BJ (cell line): ENCODE measurements at places on chromosomes 1 and 21.

DNA sequence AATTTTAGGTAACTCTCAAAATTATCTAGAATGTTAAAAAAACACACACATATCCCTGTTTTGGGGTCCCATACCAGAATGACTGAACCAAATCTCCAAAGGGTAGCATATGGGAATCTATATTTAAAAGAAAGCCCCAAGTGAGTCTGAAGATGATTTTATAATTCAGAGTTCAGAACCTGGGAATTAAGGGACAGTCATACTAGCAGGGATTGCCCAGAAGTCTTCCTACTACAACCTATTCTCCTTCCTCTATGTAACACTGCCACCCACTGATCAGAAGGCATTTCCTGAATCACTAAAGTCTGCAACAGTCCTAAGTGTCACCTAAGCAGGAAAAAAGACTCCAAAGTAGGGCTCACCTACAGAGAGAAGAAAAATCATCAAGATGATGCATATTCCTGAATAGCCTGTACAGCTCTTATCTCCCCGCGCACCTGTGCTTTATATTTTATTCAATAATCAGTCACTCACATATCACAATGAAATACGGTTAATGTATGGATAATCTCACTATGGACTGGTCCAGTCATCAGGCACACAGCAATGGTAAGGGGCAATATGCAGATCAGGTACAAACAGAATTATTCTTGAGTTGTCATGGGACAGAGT is 4.9 kb downstream of the RGS1 start:
- no peak for DNase-seq

GRCh38 chr1:201717286-201717685 is 111.7 kb upstream of the IPO9 start:
- no peak for DNase-seq

DNA sequence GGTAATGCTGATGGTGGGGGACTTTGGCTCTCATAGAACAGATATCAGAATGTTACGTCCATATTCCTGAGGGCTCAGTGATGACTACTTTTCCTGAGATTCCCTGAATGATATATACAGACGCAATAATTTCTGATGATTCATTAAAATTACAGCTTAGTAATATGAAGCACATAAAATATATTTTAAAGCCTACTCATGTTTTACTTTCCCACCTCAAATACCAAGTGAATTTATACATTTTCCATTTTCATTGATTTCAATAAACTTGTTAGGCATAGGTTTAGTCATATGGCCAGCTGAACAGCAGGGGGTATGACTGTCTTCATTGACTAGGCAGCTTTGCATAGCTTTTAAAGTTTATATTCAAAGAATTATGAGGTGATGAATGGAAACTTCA is 26.2 kb upstream of the PDC start:
- no peak for DNase-seq

- no peak for DNase-seq
These were observed 166.4 kb downstream of the TRABD2B start for GRCh38 chr1:47830641-47831333.

DNA sequence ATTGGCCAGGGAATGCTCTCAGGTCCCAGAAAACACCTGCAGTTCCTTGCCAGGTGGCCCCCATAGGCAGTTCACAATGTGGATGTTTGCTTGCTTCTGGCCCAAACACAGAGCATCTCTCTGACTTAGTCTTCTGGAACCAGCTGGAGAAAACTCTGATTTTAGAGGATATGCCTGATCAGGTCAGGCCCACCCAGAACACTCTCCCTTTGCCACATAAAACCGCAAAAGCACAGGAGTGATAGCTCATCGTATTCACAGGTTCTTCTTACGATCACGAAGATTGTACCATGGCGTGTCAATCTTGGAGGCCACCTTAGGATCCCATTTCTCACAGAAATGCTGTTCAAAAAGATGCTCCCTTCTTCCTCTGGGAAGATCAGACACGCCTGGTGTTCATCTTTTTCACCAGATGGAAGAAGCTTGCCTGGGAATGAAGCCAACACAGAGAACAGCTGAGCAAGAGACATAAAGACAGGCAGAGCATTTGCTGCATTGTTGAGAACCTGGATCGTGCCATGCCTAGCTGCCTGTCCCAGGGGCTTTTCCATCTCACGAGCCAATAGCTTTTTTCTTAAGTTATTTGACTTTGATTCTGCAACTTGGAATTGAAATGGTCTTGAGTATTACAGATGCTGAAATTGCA is 11.6 kb upstream of the CD247 start:
- DNase-seq: no peak

GRCh38 chr21:43734928-43735229 is 15.9 kb downstream of the PDXK start:
- DNase-seq: no peak

- DNase-seq: no peak
These were observed 29.8 kb downstream of the SOAT1 start for GRCh38 chr1:179323436-179323835.

DNA sequence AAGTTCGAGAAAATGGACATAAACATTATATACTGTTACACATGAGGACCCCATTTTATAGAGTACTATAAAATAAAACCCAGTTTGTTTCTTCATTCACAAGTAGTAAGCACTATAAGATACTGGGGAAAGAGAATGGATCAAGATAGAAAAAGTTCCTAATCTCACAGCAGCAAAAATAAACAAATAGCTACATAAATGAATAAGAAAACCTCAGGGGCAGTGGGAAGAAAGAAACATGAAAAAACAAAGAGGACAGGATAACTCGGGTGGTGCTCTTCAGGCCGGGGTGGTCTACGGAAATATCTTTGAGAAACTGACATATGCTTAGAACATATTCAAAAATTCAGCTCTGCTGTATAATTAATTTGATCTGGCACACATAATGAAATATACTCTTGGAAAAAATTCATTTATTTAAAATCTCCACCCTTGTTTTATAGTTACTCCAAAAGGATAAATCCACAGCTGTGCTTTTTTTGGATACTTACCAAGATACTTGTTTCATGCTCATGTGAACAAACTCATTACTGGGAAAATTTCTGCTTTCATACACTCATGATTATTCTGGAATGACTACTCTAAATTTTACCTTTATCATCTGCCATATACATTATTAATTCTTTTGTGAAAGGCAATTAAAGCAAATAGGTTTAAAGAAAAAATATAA is 20.0 kb downstream of the CEP170 start:
- DNase-seq: no peak

DNA sequence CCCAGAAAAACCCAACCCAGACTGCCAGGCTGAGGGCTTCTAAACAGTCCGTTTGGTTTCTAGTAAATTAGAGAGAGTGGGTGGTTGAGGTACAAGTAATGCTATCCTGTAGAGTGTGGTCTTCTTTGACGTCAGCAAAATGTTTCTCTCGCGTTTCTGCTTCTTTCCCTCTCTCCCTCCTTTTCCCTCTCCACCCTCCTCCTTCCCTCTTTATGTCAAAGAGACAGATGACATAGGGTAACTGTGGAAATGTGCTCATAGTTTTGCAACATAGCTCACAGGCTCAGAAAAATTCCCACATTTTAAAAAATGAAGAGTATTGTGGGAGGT is 158.3 kb downstream of the TOMM20 start:
- no peak for DNase-seq

- DNase-seq: no peak
These were observed 156.2 kb downstream of the AKT3 start for GRCh38 chr1:243693800-243694199.

- no peak for DNase-seq
These were observed 24.0 kb downstream of the MTOR start for GRCh38 chr1:11238311-11238710.

DNA sequence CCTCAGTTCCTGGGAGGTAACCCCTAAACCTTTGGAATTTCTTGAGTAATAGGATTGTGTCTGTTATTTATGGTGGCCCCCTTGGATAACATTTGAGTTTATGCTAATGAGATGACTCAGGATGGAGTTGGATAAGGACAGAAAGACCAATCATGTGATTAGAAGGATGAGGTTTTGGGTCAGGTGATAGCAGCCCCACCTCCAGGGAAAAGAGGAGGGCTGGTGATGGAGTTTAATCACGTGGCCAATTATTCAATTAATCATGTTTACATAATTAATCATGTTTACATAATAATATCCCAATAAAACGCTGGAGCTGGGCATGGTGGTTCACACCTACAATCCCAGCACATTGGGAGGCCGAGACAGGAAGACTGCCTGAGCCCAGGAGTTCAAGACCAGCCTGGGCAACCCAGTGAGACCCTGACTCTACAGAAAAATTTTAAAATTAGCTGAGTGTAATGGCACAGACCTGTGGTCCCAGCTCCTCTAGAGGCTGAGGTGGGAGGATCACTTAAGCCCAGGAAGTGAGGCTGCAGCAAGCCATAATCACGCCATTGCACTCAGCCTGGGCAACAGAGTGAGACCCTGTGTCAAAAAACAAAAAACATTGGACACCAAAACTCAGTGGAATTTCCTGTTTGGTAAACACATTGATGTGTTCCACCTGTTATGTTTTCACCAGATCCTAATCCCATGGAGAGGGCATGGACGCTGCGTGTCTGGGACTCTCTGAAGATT is 73.3 kb downstream of the NUP210L start:
- no peak for DNase-seq

GRCh38 chr1:64505944-64506655 is 36.2 kb downstream of the CACHD1 start:
- DNase-seq: no peak

DNA sequence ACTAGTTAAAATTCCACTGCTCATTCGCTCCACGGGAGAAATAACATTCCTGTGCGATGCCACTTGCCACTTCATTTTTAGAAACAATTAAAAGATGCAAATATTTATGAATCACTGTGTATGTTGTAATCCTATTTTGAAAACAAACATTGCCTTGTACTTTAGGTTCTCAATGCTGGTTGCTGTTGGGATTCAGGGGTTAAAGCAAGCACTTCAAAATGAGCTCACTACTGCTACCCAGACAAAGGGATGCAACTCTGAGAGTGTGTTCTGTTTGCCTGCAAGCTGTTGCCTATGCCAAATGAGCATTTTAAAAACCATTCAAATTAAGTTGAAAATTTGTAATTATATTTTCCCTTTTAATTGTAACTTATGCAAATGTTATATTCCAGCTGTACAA is 87.5 kb downstream of the RWDD3 start:
- DNase-seq: no peak

DNA sequence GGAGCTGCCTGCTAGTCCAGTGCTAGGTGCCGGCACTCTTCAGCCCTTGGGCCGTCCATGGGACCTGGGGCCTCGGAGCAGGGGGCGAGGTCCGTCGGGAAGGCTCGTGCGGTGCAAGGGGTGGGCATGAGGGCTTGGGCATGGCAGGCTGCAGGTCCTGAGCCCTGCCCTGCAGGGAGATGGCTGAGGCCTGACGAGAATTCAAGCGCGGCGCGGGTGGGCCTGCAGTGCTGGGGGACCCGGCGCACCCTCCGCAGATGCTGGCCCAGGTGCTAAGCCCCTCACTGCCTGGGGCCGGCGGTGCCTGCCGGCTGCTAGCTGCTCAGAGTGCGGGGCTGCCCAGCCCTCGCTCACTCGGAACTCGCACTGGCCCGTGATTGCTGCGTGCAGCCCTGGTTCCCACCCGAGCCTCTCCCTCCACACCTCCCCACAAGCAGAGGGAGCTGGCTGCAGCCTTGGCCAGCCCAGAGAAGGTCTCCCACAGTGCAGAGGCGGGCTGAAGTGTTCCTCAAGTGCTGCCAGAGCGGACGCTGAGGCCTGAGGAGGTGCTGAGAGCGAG is 467.0 kb downstream of the AGBL4 start:
- no peak for DNase-seq

GRCh38 chr1:193700710-193701355 is 514.4 kb upstream of the B3GALT2 start:
- peak; percentile 41 for DNase-seq

GRCh38 chr1:244163861-244164510 is 112.9 kb downstream of the ZBTB18 start:
- peak; percentile 84 for DNase-seq

GRCh38 chr1:25848531-25848930 is 10.7 kb downstream of the AUNIP start:
- DNase-seq: no peak

DNA sequence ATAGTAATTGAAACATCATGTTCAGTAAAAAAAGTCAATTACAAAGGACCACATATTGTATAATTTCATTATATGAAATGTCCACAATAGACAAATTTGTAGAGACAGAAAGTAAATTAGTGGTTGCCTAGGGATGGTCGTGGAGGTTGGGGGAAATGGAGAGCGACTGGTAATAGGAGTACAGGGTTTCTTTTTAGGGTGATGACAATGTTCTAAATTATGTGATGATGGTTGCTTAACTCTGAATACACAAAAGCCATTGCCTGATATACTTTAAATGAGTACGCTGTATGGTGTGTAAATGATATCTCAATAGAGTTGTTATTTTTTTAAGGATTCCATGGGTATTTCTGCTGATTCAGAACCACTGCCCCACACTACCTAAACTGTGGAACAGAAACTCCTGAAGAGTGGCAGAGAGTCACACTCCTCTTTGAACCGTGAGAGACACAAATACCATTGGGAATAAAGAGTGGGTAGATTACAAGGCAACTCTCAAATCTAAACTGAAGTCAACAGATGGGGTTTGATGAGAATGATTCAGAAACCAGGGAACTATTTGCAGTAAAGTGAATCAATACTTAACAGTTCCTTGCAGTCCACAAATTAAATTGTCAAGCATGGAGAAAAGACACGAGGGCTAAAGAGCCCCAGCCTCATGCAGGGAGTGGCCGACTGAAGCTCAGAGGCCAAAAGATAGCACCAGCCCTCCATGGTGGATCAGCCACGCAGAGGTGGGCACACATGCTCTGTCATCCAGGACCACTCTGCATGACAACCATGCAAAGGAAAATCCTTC is 118.0 kb downstream of the CAPN8 start:
- no peak for DNase-seq

GRCh38 chr1:97920276-97920831 is 480 bp downstream of the DPYD start:
- DNase-seq: no peak

GRCh38 chr21:29677326-29677725 is 262.5 kb downstream of the GRIK1 start:
- DNase-seq: no peak

DNA sequence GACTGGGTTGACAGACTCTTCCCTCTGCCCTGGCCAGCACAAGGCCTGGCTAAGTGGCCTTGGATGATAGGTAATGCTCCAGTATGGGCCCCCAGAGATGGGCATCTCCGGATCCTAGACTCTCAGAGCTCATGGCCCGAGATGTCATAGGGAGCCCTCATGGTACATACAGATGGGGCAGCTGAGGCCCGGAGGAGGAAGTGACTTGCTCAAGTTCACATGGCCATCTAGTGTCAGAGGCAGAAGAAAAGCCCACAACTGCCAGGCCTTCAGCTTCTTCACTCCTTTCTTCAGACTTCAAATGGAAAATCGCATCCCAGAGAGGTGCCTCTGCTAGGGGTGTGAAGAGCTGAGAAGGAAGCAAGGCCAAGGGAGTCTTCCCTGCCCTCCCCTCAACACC is 46.8 kb upstream of the SYNC start:
- DNase-seq: no peak

DNA sequence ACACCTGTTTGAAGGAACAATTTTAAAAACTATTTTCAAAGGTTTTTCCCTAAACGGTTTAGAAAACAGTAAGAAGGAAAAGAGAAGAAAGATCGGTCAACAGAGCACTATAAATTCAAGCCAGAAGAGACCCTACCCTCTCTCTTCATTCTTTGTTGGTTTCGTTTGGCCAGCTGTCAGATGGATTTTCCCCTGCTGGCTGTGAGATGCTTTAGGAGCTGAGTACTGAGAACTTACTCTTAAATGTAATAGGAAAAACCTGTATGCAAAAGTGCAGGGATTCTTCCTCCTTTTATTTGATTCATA is 1.3 kb upstream of the TXNIP start:
- DNase-seq: no peak

- DNase-seq: no peak
These were observed 4.8 kb downstream of the ETV3 start for GRCh38 chr1:157133426-157133825.
